LHCN-M2 (cell line): ENCODE measurements at places on chromosomes 1 and 21. TPM values are rescaled to one million over a fixed set of nuclear protein-coding genes. Genes with fewer than 3 reads are reported as not detected.

OR10J1 gene
- total RNA-seq = not detected in 2 replicates

- no peak for DNase-seq
Observed at GRCh38 chr1:228978484-228979324, 243.4 kb downstream of the RHOU start.

- DNase-seq = no peak
Observed at GRCh38 chr1:113013823-113014222, 57.8 kb upstream of the SLC16A1 start.

RORC gene
- total RNA-seq = not detected in 2 replicates

KCNE2 gene
- total RNA-seq = not detected in 2 replicates

- DNase-seq = peak; percentile 43
Observed at GRCh38 chr1:20212685-20213331, 26.5 kb upstream of the PLA2G2C start.

DNA sequence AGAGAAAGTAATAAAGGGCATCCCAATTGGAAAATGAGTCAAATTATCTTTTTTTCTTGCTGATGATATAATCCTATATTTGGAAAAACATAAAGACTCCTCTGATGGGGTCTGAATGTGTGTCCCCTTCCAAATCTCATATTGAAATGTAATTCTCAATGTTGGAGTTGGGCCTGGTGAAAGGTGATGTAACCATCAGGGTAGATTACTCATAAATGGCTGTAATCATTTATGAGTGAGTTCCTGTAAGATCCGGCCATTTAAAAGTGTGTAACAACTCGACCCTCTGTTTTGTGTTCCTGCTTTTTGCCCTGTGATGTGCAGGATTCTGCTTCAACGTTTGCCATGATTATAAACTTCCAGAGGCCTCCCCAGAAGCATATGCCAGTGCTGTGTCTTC lies 44.3 kb upstream of the MAP1LC3C start:
- DNase-seq = no peak

- no peak for DNase-seq
Observed at GRCh38 chr1:207172885-207173284, 68.9 kb downstream of the C4BPA start.

DNA sequence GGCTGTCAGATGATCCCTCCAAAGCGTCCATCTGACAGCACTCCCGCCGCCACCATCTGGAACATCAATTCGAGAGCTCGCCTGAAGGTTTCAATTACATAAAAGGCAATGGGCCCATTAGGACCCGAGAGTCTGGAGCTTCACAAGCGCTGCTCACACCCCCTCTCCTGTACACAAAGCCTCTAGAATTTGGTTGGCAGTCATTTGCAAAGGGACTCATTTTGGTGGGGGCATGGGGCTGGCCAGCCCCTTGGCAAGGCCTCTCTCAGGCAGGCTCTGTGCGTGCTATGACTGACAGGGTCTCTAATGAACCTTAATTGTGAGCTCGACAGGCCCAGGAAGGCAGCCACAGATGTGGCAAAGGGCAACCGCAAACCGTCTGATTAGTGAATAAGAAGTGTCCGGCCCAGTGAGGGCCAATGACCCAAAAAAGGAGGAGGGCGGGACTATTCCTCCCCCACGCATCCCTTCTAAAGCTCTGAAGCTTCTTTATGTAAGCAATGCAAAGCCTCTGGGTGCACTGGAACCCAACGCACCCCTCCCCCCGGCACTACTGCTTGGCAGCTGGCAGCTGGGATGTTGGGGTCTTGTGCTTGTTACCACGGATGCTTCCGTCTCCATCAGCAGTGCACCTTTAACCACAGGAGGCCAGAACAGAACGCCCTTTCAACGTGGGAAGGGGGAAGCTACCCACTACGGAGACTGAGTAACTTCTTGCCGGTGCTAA lies 79.4 kb downstream of the CAPZB start:
- DNase-seq = no peak

PKP1 gene
- total RNA-seq = not detected in 2 replicates

GRCh38 chr1:26839339-26839722 lies 12.8 kb downstream of the ZDHHC18 start:
- no peak for DNase-seq

DNA sequence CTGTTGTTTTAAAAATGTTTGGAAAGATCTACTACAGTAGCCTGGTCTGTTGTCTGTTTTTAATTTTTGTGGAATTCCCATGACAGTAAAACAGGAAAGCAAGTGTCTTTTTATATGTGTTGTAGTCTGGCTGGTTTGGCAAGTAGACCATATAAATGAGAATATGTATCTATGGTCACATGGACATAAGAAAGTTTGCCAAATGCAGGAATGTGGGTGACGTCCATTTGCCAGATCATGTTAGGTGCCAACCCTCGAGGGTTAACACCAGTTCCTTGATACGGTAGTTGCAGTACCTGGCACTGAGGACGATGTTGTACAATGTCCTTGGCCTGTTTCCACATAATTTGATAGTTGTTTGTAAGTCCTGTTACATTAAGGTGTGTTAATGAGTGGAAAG lies 6.2 kb downstream of the DAP3 start:
- DNase-seq = no peak

DNA sequence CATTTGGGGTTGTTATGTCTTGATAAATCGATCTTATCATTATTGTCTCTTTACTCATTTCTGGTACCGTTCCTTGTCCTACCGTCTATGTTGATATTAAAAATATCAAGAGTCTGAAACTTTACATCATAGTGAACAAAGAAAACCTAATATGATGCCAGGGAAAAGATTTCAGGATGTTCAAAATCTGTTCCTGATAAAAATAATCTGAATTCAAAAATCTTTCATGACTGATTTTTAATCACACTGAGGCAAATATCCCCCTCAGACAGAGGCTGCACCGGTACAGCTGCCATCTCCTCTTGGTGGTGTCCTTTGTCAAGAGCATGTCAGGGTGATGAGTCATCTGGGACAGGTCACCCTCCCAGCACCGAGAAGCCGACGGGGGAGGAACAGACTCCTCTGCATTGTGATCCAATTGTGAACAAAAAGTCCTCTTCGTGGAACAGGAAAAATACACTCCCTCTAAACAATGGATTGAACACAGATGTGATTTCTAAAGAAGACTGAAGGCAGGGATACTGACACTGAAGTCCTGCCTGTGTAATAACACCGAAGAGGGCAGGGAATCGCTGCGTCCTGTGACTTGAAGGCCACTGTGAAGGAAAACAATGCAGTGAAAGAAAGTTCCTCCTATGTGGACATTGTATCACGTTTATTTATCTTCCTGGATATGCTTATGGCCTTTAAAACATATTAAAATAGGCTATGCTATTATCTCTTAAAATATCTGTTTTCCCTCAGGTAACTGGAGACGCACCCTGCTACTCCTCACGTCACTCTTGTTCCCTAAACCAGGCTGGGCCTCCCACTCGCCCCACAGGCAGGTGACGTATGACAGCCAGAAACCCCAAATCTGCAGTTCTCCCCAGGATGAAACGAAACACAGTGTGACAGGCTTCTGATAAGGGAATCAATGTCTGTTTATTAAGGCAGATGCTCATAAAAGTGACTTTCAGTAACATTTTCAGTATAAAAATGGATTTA lies 4.3 kb upstream of the SPATC1L start:
- DNase-seq = peak; percentile 76

LDLRAD1 gene
- not detected in 2 replicates for total RNA-seq

DNA sequence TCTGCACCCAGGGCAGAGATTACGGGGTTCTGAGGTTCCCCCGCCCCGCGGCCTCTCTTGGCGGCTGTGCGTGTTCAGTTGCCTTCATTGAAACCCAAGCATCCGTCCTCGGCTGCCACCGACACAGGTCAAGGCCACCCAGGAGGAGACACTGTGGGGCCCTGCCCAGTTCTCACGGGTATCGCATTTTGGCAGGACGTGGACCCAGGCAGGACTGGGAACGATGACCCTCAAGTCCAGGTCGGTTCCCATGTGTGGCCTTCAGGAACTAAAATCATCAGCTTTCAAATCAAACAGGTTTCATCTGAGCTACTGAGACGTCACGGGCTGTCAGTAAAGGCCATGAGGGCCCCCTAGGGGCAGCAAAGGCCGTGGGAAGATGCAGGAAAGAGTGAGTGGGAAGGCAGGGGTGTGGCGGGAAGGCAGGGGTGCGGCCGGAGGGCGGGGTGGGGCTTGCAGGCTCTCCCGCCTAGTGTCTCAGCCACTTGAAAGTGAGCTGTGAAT lies 7.0 kb upstream of the C1orf174 start:
- peak; percentile 23 for DNase-seq

GRCh38 chr1:163035446-163036249 lies 33.5 kb upstream of the RGS4 start:
- DNase-seq = peak; percentile 92

RGS5 gene
- total RNA-seq = 4.0 and 6.4 TPM in 2 replicates

PADI2 gene
- total RNA-seq = 0.38 and 0.86 TPM in 2 replicates

AMY1C gene
- not detected in 2 replicates for total RNA-seq

TNNI3K gene
- not detected in 2 replicates for total RNA-seq

TNFRSF14 gene
- total RNA-seq = 13.1 TPM in 2 replicates

DNA sequence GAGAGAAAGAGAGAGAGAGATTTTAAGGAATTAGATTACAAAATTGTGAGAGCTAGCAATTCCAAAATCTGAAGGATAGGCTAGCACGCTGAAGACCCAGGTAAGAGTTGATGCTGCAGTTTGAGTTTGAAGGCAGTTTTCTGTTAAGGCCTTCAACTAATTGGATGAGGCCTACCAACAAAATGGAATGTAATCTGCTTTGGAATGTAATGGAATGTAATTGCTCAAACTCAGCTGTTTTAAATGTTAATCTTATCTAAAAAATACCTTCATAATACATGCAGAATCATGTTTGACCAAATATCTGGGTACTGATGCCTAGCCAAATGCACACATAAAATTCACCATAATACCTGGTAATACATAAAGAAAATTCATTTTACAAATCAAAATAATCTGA lies 976.1 kb downstream of the LTN1 start:
- DNase-seq = no peak

UTS2 gene
- not detected in 2 replicates for total RNA-seq

- peak; percentile 52 for DNase-seq
Observed at GRCh38 chr1:94926126-94926914, 590 bp downstream of the CNN3 start.

DNA sequence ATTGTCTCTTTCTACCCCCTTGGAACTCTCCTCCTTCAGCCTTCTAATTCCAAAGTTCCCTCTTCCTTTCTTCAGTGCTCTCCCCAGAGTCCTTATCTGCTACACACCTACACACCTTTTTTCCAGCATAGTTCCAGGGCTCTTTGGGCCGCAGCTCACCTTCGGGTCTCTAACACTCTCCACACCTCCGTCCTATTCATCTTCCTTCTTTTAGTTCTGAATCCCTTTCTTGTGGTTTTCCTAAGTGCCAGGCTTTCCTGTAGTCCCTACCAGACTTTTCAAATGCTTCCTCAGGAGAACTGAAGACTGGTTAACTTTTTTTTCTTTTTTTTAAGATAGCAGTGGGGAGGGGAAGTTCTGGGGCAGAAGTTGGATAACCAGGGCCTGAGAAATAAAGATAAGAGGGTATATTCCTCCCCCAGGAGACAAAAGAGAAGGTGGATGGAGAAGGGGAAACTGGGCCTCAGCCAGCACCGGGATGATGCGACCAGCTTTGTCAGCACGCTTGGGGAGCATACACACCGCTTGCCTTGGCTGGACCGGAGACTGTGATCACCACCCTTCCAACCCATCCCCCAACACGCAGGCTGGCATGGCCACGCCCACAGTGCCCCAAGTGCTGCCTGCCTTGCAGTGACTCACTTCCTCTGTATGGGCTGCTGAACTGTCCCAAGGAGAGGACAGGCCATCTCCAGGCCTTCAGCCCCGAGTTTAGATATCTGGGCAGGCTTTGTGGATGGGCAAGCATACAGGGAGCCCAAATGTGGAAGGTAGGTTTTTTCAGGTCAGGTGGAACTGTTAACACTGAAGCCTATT lies 2.5 kb upstream of the CERS2 start:
- peak; percentile 89 for DNase-seq

TEX38 gene
- total RNA-seq = 0.17 TPM in 1 of 2 replicates, not detected in the other

BARHL2 gene
- not detected in 2 replicates for total RNA-seq

- no peak for DNase-seq
Observed at GRCh38 chr1:242089911-242090310, 91.0 kb upstream of the MAP1LC3C start.

GRCh38 chr21:17671733-17672132 lies 59.0 kb upstream of the BTG3 start:
- no peak for DNase-seq

GPR52 gene
- total RNA-seq = 0.11 TPM in 1 of 2 replicates, not detected in the other

- DNase-seq = no peak
Observed at GRCh38 chr1:156493154-156493631, 7.4 kb downstream of the MEF2D start.

- DNase-seq = peak; percentile 30
Observed at GRCh38 chr1:215957663-215958062, 390.6 kb downstream of the KCTD3 start.

DNA sequence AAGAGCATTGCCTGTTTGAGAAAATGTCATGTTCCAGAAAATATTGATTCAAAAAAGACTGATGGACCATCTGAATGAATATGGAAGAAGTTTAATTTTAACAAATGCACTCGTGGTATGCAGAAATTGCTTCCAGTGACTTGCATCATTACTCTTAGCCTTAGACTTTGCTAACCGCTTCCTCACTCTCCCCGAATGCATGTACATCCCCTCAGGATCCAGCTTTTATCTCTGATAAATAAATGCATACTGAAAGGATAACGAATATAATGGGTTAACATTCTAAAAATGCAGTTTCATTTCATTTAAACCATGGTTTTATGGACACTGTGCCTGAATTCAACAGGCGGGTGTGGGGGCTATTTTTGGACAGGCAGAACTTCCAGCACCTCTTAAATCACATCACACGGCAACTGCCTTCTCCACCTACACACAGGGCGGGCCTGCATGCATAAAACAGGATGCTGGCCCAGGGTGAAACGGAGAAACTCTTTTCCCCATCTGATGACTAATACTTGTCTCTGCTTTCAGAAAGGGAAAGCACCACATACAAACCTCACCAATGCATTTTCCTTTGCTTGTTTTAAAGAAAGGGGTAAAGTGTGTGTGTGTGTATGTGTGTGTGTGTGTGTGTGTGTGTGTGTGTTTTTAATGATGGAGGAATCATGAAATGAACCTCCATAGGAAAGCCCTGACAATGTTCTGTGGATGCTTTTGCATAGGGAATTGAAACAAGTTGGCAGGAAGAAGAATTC lies 48.7 kb downstream of the SPAG17 start:
- DNase-seq = peak; percentile 32

DNA sequence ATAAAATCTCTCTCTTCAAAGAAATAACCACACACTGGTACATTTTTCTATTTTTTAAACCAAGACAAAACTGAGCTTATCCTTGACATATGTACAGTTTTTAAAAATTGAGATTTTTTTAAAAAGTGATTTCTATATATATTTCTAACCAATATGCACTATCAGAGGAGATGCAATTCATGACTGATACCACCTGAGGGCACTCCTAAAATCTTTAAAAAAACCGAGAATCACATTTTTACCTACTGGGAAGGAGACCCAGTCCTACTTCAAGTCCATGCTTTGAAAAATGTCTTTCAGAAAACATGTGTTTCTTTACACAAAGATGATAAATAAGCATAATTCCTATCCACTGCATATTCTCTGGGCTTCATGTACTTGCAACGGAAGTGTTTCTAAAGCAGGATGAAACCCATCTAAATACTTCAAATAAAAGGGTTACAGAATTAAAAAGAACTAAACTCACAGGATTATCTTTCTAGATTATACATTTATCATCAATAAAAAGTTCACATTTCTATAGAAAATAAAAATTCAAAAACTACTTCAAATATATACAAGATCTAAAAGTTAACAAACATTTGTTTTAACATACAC lies 98.6 kb downstream of the ENAH start:
- peak; percentile 33 for DNase-seq

GPA33 gene
- total RNA-seq = not detected in 2 replicates

PRKAA2 gene
- total RNA-seq = 0.83 and 0.92 TPM in 2 replicates

GRCh38 chr1:244381878-244382565 lies 69.7 kb downstream of the ADSS2 start:
- DNase-seq = peak; percentile 71

GALE gene
- total RNA-seq = 65.3 and 67.6 TPM in 2 replicates
